Hematopoietic multipotent progenitor cell treated with erythropoietin and hydrocortisone succinate and interleukin-3 and kit ligand, for 17 days (in vitro differentiated cells): ENCODE measurements at places on chromosomes 6 and 20.

- no peak for DNase-seq
Measured at GRCh38 chr20:54029176-54029575, 41.2 kb downstream of the BCAS1 start.

GRCh38 chr6:3359973-3360726 lies 96.7 kb downstream of the SLC22A23 start:
- no peak for DNase-seq

DNA sequence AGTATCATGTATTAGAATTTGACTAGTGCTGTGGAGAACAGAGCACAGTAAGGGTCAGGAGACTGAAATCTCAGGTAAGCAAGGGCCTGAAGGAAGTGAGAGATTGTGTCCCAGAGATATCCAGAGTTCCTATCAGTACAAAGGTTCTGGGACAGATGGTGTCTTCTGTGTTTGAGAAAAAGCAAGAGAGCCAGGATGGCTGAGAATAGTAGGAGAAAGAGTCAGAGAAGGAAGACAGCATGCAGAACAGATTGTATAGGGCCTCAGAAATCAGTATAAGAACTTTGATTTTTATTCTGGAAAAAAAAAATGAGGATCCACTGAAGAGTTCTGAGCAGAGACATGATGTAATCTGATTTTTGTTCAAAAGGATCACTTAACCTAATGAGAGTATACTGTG lies 74.8 kb upstream of the PLN start:
- DNase-seq, result no peak

DNA sequence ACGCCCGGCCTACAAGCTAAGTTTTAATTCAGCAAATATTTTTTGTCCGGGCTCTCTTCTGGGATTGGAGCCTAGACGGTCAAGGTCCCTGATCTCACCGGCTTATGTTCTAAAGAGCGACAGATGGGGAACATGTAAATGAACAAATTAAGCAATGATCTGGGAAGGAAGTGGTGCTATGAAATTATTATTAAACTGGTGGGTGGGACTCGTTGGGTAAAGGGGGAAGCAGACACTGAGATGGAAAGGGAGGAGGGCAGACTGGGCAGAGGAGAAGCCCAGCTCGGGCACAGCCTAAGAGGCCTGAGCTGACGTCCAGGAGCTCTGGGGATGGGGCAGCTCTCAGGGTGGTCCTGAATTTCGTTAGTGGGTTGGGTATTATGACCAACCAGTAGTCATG lies 81.8 kb upstream of the AGPAT4 start:
- no peak for DNase-seq

DNA sequence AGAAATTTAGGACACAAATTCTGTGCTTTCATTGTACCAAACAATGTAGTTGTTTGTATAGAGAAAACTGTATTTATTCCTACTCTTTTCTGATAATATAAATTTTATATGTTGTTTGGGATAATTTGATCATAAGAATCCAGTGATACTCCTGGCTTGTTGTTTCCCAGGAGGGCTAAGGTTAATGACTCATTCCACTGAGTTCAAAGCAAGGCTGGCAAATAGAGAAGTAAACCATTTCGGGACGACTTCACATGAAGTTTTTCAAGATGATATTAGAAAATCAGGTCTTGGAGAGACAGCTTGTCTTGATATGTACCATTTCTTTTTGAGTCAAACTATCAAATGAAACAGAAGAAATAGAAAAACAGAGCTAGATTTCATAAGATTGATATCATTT lies 326.1 kb upstream of the CNR1 start:
- no peak for DNase-seq

- no peak for DNase-seq
Measured at GRCh38 chr20:19952392-19952791, 64.8 kb upstream of the NAA20 start.
